ENCODE measurements at places on chromosomes 2 and 18.

DNA sequence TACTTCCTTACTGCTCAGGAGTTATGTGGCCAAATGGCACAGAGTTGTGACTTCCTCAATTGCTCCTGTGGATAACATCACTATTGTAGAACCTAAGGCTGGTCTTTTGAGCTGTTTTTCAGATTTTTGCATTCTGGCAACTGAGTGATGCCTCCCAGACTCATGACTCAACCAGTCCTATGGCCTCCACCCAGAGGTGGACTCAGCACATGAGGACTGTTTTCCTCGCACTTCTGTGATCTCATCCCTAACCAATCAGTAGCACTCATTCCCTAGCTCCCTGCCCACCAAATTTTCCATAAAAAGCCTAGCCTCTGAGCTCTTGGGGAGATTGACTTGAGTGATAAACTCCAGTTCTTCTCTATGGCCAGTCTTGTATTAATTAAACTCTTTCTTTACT is 407.9 kb upstream of the TNP1 start:
- no peak for DNase-seq

DNA sequence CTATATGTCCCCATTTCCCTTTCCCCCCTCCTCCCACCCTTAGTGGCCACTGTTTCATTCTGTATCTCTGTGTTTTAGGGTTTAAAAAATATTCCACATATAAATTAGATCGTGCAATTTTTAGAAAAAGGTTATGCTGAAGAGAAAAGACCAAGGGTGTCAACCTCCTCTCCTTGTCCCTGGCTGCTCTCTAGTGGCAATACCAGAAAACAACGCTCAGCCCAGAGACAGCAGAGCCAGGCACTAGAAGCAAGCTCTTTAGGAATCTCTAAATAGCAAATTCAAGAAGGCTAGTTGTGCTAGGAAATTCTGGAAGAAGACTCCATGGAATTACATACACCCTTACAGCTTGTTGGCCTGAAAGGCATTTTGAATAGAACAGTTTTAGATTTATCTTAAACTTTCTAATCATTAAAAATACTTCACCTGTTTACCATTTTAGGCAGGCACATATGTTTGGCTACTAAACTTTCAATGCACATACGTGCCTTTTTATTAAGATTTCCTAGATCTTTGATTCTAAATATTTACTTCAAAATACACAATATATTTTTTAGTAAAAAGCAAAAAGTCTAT is 35.1 kb upstream of the RASGRP3 start:
- DNase-seq, result no peak

GRCh38 chr2:111178730-111179405 is 58.2 kb downstream of the BCL2L11 start:
- DNase-seq, result no peak

DNA sequence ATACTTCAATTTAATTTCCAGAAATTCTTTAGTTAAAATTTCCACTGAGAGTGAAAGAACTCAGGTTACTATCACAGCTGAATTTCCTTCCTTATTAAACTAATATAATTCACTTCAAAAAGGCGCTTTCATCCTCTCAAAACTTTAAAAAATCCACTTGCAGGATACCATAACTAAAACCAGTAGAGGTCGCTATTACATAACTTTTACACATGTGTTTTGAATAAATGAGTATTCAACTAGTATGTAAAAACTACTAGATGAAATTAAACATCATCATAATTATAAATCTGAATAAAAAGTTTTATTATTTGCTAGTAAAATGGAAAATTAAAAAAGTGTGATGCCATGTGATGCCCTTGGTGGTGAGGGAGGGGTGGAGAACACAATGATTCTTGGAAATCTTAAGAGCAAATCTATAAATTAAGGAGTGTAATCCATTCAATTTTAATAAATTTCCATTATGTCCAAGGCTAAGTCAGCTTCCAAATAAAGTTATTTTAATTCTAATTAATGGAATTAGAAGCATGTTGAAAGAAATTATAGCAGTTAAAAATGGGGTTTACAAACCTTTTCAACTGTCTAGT is 61.4 kb downstream of the SOS1 start:
- peak; percentile 26 for DNase-seq

- no peak for DNase-seq
These were observed 122.0 kb upstream of the SLC35G4 start for GRCh38 chr18:11487390-11487789.

DNA sequence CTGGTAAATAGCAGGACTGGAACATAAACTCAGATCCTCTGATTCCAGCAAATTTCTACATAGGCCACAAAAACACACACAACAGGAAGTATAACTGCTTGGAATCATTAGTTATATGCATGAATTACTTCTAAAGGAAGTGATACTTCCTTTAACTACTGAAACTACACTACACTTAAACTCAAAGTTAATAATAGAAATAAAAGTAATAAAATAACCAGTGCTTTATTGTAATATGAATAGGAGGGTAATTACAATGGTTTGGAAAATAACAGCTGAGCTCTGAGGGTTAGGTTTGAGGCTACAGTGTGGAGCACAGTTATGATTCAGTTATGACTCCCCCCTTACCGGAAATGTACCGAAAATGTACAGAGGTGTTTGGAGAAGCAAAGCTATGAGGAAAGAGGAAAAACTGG is 18.5 kb upstream of the POLI start:
- DNase-seq, result no peak

DNA sequence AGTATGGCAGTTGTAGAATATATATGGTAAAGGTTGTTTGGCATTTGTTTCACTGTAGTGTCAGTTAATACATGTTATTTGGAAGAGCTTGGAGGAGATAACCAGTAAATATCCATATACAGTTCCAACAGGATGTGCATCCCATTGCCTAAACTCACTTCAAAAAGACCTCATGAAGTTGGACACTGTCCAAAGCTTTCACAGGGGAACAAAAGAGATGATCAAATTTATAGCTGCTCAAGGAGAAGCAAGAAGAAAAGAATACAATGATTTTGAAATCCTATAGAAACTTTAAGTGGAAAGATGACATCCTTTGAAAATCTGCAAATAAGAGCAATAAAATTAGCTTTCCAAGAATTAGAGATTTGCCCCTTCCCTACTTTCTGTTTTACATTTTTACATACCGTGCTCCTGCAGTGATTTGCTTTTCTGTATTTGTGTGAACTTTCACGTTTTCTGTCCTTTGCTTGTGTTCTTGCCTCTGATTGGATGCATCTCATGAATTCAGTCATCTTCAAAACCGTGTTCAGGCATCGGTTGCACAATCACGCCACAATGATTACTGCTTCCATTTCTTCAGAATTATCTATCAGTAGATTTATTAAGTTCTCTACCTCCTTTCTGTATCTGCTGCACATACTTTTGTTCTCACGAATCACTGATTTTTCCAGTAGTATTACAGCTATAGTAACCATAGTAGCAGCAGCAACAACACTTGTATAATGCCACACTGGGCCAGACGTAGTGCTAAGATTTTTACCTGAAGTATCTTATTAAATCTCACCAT is 83.8 kb downstream of the PARD3B start:
- no peak for DNase-seq

GRCh38 chr2:138707392-138708074 is 72.7 kb downstream of the NXPH2 start:
- no peak for DNase-seq

GRCh38 chr2:38560092-38560491 is 42.6 kb downstream of the HNRNPLL start:
- DNase-seq, result no peak

DNA sequence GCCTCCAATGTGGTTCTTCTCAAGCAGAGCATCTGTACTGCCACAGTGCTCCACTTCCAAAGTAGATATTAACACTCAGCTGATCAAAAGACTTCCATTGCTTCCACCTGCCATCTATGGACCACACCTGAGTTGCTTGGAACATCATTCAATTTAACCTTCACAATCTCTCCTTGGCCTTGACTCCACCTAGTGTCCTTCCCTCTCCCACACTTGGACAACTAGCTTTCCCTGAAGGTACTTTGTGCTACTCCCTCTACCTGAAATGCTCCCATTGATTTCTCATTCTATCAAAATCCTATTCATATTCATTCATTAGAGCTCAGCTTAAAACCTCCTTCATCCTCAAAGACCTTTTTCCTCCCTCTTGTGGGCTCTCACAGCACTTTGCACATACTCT is 48.7 kb downstream of the SOWAHC start:
- DNase-seq, result no peak

- DNase-seq, result no peak
These were observed 175.0 kb downstream of the PRKCE start for GRCh38 chr2:45826460-45826859.

GRCh38 chr2:240060977-240061591 is 7.8 kb upstream of the OR6B3 start:
- peak; percentile 12 for DNase-seq

DNA sequence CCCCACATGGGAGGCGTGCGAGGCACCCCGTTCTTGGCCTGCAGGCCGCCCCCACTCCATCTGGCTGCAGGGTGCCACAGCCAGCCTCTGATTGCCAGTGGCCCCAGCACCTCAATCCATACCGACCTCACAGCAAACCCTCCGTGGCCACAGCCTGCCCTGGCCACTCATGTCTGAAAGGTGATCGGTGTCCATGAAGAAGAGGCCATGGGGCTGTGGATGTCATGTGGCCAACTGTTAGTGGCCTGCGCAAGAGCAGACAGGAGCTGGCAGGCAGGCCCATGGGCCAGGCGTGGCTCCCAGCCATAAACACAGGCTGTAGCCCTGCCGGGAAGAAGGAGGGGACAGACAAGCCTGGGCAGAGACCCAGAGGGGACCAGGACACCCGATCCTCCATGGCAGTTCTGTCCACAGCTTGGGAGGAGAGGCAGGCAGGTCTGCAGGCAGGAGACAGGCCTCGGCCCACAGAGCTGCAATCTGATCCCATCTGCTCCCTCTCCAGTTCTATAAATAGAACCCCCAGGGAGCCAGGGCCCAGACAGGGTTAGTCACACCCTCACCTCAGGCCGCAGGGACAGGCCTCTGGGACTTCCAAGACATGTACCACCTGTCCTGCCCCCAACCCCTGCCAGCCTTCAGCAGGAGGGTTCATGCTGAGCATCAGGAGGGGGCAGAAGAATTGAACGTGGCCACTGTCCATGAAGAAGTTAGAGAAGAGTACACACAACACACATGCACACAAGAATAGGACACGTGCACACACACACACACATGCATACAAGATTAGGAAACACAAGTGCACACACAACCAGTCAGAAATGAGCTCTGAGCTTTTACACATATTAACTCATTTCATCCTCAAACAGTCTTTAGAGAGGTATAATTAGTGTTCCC is 16.9 kb downstream of the STEAP3 start:
- DNase-seq, result peak; percentile 26

DNA sequence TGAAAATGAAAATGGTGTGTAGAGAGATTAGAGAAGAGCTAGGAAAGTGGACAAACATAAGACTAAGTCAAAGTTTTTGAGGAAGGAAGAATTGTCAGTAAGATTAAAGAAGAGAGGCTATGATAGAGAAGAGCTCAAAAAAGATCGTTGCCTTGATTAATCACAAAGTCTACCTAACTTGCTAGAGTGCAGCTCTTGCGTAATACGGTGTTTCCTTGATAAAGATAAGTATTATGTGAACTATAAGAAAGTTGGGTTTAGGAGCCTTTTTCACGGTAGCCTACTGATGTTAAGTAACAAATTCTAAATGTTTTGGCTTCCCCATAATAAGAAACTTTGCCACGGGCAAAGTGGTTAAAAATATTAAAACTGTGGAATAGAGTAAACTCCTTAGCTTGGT is 226.4 kb upstream of the NRXN1 start:
- no peak for DNase-seq

- DNase-seq, result no peak
These were observed 22.2 kb downstream of the SNORC start for GRCh38 chr2:232892221-232892620.

- no peak for DNase-seq
These were observed 465.1 kb upstream of the HNRNPA3 start for GRCh38 chr2:176747506-176747905.

DNA sequence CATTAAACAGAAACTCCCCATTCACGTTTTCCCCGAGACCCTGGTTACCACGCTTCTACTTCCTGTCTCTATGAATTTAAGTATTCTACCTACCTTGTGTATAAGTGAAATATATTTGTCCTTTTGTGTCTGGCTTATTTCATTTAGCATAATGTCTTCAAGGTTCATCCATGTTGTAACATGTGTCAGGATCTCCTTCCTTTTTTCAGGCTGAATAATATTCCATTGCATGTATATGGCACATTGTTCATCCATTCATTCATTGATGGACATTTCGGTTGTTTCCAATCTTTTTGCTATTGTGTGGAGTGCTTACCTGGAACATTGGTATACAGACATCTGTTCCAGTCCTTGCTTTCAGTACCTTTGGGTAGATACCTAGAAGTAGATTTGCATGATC is 18.2 kb upstream of the CABYR start:
- DNase-seq, result no peak

DNA sequence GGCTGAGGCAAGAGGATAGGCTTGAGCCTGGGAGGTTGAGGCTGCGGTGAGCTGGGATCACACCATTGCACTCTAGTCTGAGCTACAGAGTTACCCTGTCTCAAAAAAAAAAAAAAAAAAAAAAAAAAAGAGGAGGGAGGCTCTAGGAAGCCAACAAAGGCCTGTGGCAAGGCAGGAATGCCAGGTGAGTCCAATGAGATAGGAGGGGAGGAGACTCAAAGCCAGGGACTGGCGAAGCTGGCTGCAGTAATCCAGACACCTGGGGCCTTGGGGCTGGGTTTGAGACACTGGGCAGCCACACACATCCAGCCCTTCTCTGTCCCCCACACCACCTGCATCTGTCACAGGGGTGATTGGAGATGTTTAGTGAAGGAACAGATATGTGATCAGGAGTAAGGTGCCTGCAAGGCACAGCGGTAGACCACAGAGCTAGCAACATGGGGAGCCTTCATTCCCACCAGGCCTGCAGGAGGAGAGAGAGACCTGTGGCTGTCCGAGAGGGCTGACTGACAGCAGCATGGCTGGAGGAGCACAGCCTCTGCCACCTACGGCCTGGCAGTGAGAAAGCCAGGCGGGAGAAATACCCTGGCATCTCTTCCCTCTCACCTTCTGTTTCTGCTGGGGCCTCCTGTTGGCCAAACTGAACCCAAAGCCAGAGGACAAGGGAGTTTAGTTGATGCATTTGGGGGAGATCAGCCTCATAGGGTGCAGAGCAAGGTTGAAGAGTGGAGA is 9.5 kb downstream of the CHPF start:
- DNase-seq, result no peak

GRCh38 chr2:26429779-26430578 is 28.3 kb downstream of the DRC1 start:
- peak; percentile 20 for DNase-seq

DNA sequence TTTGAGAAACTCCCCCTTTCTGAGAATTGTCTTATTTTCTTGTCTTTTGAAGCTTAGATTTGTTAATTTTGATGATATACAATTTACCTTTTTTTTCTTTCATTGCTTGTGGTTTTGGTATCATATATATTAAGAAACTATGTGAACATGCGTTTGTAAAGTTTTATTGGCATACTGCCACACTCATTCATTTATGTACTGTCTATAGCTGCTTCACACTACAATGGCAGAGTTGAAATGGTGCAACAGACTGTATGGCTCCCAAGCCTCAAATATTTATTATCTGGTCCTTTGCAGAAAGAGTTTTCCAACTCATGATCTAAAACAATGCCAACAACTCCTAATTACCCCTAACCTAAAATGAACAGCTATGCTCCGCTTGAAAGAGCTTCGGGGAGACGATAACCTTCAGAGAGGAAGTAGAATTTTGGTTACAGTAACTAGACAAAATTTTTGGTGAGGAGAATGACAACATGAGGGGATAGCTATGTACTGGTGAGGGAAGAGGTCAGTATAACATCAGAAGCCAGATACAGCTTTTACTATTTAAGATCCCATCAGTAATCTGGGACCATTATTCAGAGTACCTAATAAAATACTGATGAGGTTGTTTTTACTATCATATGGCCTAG is 16.1 kb downstream of the PPP3R1 start:
- no peak for DNase-seq

GRCh38 chr2:104868505-104868866 is 14.6 kb downstream of the POU3F3 start:
- DNase-seq, result no peak
